ENCODE measurements at places on chromosomes 13 and 19.

DNA sequence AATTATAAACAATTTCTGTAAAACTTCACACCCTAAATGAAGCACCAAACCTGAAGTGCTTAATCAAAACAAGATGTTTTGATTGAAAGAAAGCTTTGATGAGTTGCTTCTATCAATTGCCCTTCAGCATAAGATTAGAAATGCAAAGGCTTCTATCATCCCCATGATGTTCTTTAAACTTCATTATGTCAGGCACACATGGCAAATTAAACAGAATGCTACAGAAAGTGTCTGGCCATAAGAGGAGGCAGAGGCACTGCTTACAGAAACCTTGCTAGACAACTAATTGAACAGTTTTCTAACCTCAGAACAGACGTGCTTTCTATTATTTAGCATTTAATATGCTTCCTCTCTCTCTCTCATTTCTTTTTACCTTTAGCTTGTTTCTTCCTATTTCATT lies 228.1 kb downstream of the DCLK1 start:
- DNase-seq: no peak

GRCh38 chr19:13401388-13401787 lies 104.9 kb downstream of the CACNA1A start:
- DNase-seq: peak; percentile 48

DNA sequence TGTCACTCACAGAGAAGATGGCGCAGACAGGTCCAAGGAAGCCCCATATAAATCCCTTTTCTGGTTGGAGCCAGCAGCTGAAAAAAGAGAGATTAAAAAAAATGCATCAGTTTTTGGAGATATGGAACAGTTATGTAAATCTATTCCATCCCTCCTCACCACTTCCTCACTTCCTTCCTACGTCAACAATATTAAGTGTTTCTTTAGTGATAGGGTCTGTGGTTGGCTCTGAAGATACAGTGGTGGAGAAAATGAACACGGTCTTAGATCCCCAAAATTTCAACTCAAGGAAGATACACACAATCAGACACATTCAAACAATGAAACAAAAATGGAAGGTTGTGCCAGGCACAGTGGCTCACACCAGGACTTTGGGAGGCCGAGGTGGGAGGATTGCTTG lies 31.5 kb downstream of the ADGRE2 start:
- DNase-seq: no peak

DNA sequence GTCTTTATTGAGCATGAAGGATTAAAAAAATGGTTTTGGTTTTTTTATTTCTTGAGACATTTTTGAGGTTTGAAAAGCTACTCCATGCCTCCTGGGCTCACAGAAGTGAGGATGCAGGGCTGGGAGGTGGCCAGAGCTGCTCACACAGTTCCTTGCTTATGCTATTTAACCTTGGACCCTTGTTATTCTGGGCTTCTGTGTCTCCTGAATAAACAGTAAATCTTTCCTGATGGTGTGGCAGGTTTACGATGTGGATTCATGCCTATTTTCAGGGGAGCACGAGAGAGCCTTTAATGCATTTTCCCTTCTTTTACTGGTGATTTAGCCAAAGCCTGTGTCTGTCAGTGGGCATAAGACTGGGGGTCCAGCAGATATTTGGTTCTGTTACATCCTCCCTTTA lies 34.3 kb upstream of the PCDH8 start:
- DNase-seq: no peak

GRCh38 chr19:43581467-43581866 lies 5.9 kb downstream of the PINLYP start:
- no peak for DNase-seq
